ENCODE measurements at places on chromosomes 3 and 15. TPM values are rescaled to one million over a fixed set of nuclear protein-coding genes. Genes with fewer than 3 reads are reported as not detected.

GRCh38 chr3:100682854-100683760, 26.2 kb upstream of the TFG start:
- DNase-seq: no peak

GRCh38 chr15:32716915-32717425, 834 bp upstream of the GREM1 start:
- DNase-seq: no peak

DNA sequence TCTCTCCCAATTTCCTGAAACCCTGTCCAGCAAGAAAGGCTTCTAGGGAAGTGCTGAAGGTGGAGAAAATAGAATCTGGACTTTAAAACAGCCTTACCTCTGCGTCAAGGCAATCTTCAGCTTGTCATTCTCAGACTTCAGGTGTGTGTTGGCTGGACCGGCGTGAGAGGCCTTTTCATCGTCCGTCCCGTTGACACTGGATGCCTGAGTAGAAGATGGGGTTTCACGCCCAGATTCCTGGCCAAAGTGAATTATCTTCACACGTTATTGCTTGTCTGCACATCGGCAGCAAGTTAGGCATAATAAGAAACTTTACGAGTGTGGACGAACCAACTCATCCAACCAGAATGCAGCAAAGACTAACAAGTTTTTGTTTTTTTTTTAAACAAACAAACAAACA, 49.5 kb downstream of the WHAMM start:
- DNase-seq: no peak

DNA sequence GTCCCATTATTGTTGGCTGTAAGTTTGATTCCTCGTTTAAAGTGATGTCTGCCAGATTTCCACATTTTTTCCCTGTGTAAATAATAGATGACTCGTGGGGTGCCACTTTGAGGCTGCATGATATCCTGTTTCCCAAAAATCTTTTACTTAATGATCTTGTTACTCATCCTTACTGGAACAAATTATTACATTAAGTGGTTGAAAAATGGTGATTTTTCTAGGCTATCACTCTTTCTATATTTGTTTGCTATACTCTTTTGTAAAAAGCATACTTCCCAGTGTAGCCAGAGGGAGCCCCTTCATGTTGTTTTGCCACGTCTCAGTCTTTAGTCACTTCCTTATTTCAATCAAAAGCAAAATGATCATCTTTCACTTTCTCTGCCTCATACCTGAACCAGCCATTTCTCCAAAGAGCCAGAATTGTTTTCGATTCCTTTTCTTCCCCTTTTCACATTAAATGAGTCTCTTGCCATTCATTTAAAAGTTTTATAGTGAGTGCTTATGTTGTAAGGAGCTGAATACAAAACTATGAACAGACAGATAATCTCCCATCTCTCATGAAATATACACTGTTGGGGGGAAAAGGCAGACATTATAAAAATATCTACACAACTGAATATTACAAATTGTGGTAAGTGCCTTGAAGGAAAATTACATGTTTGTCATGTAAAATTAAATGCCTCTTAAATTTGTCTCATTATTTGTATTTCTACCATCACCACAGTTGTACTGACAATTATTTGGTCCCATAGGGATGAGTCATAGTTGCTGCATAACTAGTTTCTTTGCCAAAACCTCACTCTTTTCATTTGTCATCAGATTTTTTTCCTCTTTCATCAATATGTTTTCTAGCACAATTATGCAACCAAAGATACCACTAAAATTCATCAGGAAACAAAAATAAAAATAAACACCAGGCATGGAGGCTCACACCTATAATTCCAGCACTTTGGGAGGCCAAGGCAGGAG, 41.5 kb downstream of the ADGRG7 start:
- no peak for DNase-seq

GRCh38 chr15:66758844-66759243, 56.8 kb downstream of the SMAD6 start:
- DNase-seq: no peak

GRCh38 chr3:141575879-141576743, 89.3 kb downstream of the RASA2 start:
- DNase-seq: no peak

GRCh38 chr3:182814419-182815062, 21.2 kb downstream of the ATP11B start:
- no peak for DNase-seq

- no peak for DNase-seq
Measured at GRCh38 chr15:85963262-85963760, 116.4 kb upstream of the AGBL1 start.

DNA sequence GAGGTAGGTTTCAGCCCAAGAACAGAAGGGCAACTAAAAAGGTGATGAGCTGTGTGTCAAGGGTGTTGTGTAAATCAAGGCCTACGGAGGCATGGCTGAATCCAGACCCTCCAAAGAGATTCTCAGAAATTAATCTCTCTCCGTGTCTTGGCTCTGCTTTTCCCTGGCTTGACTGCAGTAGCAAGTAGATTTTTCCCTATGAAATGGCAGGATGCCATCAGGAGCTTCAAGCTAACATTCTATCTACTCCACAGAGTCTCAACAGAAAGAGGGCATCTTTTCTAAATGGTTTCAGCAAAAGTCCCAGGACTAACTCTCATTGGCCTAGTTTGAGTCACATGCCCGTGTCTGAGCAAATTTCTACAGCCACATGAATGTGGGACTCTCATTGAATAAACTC, 58.3 kb downstream of the LSM3 start:
- DNase-seq: no peak

DNA sequence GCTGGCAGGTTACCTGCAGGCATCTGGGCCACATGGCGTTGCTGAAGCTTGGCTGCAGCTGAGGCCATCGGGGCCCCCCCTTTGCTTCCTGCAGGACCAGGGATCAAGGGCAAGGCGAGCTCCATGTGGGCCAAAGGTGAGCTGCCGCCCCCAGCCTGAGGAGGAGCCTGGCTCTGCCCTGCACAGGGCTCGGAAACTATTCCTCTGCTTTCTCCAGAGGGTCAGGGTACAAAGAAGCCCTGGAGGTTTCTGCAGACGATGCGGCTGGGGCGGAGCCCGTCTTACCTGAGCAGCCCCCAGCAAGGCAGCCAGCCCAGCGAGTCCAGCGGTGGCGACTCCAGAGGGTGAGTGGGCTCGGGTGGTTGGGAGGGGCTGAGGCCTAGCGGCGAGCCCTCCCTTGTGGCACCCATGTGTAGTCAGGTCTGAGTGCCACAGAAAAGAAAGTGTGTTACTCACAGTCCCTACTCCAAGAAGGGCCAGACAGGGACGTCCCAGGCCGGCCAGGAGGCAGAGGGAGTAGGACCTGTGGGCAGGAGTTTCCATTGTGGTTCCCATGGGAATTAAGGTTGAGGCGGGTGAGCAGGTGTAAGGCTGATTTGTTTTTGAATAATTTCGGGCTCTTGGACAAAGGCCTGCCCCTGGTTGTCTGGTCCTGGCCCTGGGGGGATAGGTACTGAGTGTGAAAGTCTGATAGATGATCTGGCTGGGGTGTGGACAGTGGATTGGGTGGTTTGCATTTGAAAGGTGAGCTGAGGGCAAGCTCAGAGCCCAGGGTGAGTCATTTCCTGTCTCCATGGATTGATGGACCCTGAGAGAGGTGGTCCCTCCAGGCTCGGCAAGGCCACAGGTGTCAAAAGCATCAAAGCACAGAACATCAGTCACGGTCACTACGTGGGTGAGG, 25.4 kb downstream of the CFAP100 start:
- DNase-seq: no peak

DNA sequence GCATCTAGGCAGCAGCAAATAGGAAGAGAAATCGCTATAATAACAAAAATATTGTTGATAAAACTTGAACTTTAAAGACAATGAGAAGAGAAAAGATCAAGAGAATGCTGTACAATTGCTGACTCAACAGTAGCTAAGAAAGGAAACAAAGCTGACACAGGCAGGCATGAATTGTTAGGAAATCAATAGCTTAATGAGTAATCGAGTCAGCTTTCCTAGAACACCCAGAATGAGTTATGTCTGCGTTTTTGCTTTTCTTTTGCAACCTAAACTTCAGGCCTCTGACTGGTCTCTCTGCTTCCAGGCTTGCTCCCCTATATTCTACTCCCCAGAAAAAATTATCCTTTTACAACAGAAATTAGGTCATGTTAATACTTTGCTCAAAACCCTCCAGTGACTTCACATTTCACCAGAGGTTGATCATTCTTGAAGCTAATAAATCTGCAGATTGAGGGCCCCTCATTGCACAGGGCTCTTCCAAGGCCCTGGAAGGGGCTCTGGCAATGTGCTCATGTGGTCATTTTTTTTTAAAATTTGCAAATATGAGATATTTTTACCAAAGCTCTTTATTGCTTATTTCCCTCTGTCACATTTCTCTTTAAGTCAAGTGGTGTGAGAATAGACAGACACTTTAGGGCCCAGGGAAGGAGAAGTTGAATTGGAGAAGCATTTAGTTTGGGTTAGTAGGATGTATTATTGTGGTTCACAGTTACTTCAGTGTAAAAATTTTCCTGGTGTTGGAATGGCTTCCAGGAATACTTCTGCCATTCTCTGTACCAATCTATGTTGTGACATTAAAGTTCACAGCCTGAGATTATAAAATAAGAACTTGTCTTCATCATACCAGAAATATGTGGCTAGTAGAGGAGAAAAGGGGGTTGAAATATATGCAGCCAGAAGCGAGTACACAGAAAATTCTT, 116.3 kb downstream of the TMCO5A start:
- no peak for DNase-seq

DNA sequence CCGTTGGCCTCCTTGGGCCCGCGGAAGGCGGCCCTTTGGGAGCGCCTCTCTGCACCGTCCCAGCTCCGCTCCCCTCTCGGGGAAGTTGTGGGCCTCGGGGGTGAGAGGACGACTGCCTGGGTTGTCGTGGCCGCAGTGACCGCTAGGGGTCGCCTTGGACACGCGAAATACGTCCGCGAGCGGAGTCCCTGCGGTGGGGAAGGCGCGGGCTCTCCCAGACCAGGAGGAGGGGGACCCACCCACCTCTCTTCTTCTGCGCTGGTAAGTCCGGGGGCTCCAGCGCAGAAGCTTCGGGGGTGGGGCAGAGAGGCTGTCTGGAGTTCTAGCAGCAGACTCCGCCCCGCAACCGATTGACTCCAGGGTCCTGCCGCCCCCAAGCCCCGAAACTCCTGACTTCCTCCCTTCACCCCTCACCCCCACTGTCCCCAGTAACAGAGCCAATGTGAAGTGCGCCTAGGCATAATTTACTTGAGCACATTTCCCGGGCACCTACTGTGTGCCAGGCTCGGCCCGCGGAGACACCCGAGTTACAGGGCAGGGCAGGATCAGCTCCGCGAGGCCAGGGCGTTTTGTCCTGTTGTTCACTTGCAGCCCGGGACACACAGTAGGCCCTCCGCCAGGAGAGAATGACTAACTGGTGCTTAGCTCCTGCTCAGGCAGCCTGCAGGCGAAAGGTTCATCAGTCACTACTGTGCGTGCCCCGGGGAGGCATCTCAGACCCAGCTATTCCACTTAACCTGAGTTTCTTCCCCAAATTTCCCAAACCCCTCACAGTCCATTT, 32.8 kb downstream of the DNASE1L3 start:
- peak; percentile 96 for DNase-seq

DNA sequence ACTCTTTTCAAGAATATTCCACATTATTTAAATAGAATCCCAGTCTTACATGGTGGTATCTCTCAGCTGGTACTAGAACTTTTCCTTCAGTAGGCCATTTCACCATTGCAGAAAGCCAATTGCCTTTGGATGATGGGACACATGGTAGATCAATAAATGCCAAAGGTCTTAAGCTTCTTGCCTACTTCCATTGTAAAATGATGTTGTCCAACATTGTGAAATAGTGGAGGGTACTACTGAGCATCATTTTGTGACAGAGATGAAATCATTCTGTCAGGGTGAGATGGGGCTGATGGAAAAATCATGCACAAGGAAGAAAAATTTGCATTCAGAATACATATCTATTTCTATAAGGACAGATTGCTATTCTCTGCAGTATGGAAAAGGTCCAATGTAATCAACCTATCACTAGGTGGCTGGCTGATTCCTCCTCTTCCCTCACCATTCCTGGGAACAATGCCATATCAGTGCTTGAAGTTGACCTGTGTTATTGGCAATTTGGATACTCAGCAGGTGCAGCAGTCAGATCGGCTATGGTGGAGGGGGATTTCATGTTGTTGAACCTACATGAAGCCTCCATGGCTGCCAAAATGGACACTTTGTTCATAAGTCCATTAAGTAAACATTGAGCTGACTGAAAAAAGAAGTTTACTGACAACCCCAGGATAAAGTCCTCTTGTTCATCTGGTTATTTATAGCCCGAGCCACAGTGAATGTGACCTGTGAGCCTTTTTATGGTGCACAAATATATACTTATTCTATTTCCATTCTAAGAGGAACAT, 596.9 kb upstream of the ARPP21 start:
- DNase-seq: no peak

- DNase-seq: no peak
Measured at GRCh38 chr3:24683633-24684384, 189.2 kb upstream of the THRB start.

The PIERCE2 gene
- total RNA-seq: 4.7 TPM

The ZNF860 gene
- 2.2 TPM for total RNA-seq

The GRIP2 gene
- total RNA-seq: 11.2 TPM

The LTK gene
- 0.55 TPM for total RNA-seq

The CLDN11 gene
- total RNA-seq: 2.4 TPM

The SNX33 gene
- 29.3 TPM for total RNA-seq

The MEIS2 gene
- 143 TPM for total RNA-seq

The LCTL gene
- 1.5 TPM for total RNA-seq

The C2CD4B gene
- total RNA-seq: 0.69 TPM

The TIMP4 gene
- not detected for total RNA-seq
